Right lung (tissue), 10 donors: ENCODE measurements at places on chromosomes 3 and 15. TPM values are rescaled to one million over a fixed set of nuclear protein-coding genes. Genes with fewer than 3 reads are reported as not detected.
A peak's percentile ranks its signal among the peaks of the same experiment; 100 is the strongest.

DNA sequence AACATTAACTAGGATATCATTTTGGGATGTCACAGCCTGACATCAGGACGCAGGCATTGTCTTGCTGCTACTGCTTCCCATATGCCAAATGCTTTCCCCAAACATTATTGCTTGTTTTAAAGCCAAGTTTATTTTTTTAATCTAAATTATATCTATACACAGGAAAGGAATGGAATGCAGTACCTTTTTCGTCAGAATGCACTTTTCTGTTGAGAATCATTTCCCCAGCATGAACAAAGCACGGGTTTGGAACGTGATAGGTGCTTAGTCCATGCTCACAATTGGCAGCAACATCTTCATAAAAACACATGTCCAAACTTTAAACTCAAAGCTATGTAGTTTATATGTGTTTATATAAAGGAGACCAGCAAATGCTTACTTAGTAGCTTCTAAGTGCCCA is 26.1 kb downstream of the PXK start:
- no peak for DNase-seq

Gene ZBTB47
- polyA plus RNA-seq, result 13.1 TPM

GRCh38 chr3:170809975-170810357 is 60.0 kb downstream of the RPL22L1 start:
- no peak for DNase-seq

- no peak for DNase-seq
Measured at GRCh38 chr3:12782172-12782815, 14.2 kb upstream of the CAND2 start.

Gene CCK
- polyA plus RNA-seq, result not detected

Gene PIGX
- 21.5 TPM for polyA plus RNA-seq

Gene BFSP2
- not detected for polyA plus RNA-seq

DNA sequence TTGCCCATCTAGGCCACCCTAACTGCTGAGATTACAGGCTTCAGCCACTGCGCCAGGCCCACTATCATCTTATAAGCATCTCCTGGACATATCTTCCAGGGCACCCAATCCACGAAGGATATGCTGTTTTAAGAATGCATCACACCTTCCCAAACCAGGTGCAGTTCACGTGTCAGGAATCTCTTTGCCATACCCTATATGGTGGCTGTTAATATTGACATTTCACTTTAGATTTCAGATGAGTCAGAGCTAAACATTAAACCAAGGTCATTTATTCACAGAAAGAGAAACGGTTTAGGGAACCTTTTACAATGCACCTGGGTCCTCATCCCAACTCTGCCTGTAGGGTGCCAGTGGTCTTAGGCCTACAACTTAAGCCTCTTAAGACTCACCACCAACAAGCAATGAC is 85.7 kb downstream of the TBL1XR1 start:
- DNase-seq, result no peak

GRCh38 chr15:89806559-89807550 is 7.8 kb downstream of the ANPEP start:
- DNase-seq, result no peak

DNA sequence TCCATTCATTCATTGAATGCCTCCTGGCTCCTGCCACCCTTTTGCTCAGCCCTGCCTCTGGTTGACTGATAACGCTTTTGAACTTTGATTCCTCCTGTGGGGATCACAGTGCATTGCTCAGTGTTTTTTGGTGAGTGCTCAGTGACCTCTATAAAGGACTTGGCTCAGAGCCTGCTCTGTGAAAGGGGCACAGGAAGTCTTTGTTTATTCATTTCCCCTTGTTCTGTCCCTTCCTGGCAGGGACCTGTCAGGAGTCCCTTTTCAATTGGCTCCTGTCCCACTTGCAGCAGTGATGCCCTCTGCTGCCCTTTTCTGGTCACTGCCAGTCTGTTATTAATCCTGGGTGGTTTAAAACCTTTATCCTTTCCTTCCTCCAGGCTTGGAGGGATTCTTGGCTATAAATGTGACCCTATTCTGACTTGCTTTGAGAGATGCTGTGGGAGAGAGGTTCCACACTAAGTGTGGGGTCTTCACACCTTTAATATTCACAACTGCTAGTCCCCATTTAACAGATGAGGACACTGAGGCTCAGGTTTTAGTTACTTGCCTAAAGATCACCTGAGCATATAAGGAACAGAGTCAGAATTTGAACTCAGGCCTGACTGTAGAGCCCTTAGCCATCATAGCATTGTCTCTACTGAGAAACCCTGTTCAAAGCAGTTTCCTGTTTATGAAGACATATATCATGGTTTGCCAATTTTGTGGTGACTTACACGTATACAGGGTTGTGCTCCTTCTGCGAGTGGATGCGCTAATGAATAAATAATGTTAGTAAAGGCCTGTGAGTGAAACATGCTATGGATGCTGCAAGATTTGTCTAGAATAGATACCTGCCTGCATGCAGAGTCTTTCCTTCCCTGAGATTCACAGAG is 23.2 kb upstream of the TATDN2 start:
- peak; percentile 51 for DNase-seq

GRCh38 chr3:71581457-71582035 is 2.0 kb downstream of the FOXP1 start:
- DNase-seq, result peak; percentile 36

GRCh38 chr3:72559385-72559784 is 288.9 kb downstream of the SHQ1 start:
- no peak for DNase-seq

DNA sequence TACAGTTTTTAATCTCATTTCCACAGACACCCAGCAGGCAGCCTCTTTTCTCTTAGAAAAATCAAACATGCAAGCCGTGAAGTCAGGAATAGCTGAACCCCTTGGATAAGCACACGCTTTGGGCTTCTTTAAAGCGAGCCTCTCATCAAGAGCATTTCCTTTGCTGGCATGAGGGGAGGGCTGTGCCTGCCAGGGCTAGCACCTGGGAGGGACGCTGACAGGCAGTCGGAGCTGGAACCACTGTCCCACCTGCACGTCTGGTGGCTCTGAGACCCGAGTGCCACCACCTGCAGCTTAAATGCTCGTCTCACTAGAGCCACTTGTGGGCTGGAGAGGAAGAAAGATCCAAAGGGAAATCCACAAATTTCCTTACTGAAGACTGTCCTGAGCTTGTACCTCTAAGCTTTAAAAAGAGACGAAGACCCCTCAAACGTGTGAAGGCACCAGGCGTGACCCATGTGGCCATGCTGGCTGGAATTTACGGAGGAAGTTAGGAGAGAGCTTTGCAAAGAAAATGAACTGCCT is 9.4 kb downstream of the MAP6D1 start:
- DNase-seq, result no peak

DNA sequence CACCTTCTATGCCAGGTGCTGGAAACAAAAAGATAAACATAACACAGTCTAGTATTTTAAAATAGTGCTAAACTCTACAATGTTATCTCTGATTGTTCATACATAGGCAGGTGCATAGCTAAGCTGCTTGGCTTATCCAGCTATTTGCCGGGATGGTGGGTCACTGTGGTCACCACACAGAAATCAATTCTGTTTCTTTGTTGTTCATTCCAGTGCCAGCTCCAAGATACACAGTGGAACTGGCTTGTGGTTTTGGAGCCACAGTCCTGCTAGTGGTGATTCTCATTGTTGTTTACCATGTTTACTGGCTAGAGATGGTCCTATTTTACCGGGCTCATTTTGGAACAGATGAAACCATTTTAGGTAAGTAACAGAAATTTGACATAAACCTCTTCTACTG is 130.2 kb downstream of the IL1RAP start:
- DNase-seq, result no peak

DNA sequence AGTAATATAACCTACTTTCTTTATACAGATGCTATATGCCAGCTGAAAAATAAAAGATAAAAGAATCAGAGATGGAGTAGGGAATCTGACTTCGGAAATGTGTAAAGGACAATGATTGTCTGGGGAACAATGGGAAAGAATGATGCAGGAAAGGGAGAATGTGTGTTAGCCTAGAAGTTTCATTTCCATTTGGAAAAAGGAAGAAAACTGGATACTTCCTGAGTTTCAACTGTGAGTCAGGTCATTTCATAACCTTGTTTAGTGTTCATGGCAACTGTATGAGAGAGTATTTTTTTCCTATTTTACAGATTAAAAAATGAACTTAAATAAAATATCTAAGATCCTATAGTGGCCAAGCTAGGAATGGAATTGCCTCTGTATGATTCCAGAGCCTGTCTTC is 261.3 kb upstream of the NECTIN3 start:
- DNase-seq, result no peak

DNA sequence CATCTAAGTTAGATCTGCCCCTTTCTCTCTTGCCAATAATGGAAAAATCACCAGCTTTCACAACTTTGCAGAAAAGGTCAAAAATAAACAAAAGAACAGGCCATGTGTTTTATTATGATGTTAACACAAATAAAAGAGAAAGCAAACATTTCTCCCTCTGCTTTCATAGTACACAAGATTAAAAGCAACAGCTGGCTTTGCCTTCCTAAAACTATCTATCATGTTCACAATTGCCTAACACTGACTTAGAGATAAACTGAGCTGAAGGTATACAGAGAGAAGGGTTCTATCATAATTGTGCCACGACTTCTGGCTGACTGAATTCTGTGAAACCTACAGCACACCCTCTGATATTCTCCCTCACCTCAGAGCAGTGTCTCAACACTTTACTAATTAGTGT is 29.4 kb downstream of the AADAC start:
- no peak for DNase-seq

GRCh38 chr15:66165856-66166255 is 87.7 kb downstream of the MEGF11 start:
- no peak for DNase-seq

Gene KIF7
- 12.5 TPM for polyA plus RNA-seq

DNA sequence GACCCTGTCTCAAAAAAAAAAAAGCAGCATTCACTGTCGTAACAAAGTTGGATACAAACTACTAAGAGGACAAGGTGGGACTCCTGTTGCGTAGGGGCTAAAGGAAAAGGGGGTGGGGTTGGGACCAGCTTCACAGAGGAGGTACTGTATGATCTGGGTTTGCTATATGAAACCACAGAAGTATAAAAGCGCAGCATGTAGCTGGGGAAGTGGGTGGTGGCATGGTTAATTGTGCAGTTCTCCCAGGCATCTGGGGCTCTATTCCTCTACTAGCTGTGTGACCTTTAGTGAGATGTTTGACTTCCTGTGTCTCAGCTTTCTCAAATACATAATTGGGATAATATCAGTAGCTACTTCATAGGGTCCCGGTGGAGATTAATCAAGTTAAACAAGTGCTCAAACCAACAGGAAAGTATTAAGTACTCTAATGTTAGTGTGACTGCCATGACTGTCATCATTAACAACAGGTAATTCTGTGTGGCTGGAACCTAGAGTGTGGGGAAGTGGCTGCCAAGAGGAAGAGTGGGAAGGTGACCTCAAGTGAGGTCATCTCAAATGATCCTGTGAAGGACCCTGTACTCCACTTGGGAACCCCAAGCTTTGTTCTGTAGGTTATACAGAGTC is 11.5 kb downstream of the PARP16 start:
- DNase-seq, result no peak

- DNase-seq, result no peak
Measured at GRCh38 chr15:95013381-95013780, 782.0 kb downstream of the MCTP2 start.

DNA sequence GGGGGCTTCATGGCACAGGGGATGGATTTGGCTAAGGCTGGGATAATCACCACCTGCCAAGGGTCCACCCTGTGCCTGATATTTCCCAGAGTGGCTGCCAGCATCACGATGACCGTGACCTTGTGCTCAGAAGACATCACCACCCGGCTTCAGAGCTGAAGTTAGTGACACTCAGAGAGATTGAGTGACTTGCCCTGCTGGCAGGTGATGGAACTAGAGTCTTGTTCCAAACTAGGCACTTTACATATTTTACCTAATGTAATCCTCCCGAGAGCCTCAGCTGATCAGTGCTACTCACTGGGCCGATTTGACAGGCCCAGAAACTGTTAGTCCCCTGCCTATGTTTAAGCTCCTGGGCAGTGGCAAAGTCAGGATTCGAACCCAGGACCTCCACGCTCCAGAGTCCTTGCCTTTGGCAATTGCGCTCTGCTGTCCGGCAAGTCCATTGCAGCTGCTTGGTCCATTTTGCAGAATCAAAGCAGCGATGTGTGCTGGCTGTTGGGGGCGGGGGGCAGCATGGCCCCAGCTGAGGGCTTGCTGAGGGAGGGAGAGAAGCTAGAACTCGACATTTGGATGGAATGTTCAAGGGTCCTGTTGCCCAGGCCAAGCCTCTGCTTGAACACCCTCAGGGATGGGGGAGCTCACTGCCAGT is 74.8 kb upstream of the GATA2 start:
- no peak for DNase-seq

Gene LTF
- 3.7 TPM for polyA plus RNA-seq

DNA sequence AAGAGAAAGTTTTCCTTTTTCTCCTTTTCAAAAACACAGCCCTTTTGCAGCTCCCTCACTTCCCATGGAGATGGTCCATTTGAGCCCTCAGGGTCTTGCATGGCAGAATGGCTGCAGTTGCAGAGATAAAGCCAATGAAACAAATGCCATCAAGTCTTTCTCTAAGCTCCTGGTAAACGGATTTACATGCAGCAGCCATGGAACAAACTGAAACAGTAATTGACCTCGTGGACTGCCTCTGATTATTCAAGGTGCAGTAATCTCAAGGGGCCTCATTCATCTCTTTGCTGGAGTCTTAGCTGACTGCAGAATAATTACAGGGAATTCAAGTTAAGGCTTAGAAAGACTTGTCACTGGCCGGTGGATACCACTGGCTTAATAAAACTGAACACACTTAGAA is 125.1 kb downstream of the SQOR start:
- DNase-seq, result no peak

DNA sequence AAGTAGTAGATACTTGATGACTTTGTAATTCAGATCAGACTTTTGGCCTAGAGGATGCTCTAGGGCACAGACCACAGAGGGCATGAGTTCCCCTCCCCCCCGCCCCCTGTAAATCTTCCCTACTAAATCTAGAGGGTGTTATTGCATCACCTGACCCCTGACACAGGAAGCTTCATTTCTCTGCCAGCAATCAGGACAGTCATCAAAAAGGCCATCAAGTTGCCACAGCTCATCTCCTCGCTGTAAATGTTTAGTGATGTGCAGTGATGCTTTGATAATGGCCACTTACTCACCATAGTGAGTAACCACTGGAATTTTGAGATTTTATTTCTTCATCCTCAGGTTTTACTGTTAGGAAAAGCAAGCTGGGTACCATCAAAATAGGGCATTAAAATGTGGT is 289.2 kb upstream of the CHRM5 start:
- DNase-seq, result no peak

- no peak for DNase-seq
Measured at GRCh38 chr15:36682101-36682500, 102.7 kb downstream of the CDIN1 start.
